Activated T-cell treated with anti-CD3 and anti-CD28 coated beads for 1 hour (primary cell): ENCODE measurements at places on chromosomes 1 and 21.

DNA sequence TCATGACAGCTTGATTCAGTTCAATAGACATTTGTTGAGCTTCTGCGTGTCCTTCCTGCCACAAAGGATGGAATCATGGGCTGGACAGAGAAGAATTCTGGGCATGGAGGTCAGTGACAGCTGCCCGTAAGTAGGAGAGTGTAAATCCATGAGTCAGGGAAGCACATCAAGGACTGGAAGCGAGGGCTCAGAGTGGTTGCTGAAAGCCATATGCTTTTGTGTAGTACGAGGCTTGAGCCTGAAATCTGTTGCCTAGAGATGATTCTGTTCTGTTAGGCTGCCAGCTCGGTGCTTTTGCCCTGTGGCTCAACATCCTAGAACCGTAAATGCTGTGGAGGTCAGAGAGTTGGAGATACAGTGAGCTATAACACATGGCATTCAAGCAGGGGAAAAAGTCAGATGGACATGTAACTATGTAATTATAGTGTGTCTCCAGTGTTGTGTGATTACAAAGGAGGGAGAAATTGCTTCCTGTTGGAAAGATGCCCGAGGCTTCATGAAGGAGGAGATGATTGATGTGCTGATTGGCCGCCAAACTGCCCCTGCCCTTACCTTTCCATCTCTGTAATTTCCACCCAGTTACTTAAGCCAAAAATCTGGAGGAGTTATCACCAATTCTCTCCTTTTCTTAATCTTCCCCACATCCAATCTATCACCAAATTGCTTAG, 92.8 kb upstream of the CACNA1E start:
- DNase-seq, result no peak

DNA sequence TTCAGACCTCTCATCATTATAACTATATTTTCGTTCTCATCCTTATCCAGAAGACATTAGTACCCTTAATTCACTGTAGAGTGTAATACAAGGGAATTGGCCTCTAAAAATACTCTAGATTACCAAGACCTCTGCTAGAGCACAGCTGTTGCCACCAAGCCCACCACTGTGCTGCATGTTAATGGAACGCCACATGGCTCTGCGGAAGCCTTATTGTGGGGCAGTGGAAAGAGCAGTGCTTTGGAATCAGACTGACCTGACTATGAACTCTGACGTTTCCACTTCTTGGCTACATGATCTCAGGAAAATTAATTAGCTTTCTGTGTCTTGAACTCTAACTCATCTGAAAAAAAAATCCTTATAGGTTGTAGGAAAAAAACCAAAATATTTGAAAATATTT, 222.1 kb downstream of the LMX1A start:
- no peak for DNase-seq

DNA sequence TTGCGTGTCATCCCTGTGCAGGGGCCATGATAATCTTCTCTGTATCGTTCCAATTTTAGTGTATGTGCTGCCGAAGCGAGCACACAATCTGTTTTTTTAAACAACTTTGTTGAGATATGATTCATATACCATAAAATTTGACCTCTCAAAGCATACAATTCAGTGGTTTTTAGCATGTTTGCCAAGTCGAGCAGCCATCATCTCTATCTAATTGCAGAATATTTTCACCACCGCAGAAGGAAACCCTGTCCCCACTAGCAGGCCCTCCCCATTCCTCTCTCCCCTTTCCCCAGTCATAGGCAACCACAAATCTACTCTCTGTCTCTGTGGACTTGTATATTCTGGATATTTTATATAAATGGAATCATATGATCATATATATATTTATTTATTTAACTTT, 78.7 kb upstream of the TINAGL1 start:
- DNase-seq, result no peak

GRCh38 chr1:198211696-198212095, 54.9 kb downstream of the NEK7 start:
- DNase-seq, result no peak

DNA sequence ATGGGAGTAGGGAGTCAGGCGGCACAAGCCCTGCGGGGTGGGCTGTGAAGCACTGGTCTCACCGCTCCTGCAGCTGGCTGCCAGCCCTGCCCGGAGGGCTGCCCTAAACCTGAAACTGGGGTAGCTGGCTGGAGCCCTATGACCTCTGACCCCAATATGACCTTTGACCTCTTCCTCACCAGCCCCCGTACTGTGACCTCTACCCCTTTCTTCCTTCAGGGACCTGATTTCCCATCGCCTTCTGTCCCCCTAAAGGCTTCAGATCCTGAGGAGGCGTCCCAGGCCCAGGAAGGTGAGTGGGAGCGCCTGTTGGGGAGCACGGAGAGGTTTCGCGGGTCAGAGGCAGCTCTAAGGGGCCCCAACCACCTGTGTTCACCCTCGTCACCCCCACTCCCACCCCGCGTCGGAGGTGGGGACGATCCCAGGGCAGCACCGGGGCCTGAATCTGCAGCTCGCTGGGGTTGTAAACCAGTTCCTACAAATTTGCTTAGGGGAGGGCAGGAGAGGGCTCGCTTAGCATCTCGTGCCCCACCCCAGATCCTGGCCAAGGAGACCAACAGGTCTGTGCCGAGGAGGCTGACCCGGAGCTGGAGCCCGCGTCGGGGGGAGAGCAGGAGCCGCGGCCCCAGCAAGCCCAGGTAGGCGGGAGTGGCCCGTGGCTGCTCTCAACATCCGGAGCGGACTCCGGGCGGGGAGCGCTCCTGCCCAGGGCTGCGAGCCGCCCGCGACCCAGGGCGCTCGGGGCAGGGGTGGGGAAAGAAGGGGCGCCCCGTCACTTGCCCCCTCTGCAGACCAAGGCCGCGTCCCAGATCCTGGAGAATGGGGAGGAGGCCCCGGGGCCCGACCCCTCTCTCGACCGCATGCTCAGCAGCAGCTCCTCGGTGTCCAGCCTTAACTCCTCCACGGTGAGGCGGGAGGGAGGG, 7.3 kb downstream of the SYTL1 start:
- no peak for DNase-seq
